Fibroblast of lung (primary cell): ENCODE measurements at places on chromosomes 3 and 15. TPM values are rescaled to one million over a fixed set of nuclear protein-coding genes. Genes with fewer than 3 reads are reported as not detected.

DNA sequence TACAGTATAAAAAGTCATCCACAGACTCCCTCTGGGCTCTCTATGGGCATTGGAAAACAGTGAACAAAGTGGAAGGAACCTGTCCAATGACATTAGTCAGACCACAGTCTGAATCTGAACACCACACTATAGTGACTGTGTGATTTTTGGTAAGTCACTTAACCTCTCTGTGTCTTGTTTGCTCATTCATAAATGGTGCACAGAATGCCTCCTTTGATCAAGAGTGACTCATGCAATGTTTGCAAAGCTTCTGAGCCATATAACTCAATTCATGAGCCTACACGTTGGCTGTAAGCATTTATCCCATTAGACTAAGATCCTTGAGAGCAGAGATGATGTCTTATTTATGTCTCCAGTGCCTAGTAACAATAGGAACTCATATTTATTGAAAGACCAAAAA lies 46.7 kb downstream of the SV2B start:
- DNase-seq = no peak

- DNase-seq = no peak
Measured at GRCh38 chr3:70821602-70822001, 509.2 kb upstream of the MDFIC2 start.

GRCh38 chr15:101000271-101000681 lies 81.1 kb downstream of the LRRK1 start:
- DNase-seq = peak; percentile 69

DNA sequence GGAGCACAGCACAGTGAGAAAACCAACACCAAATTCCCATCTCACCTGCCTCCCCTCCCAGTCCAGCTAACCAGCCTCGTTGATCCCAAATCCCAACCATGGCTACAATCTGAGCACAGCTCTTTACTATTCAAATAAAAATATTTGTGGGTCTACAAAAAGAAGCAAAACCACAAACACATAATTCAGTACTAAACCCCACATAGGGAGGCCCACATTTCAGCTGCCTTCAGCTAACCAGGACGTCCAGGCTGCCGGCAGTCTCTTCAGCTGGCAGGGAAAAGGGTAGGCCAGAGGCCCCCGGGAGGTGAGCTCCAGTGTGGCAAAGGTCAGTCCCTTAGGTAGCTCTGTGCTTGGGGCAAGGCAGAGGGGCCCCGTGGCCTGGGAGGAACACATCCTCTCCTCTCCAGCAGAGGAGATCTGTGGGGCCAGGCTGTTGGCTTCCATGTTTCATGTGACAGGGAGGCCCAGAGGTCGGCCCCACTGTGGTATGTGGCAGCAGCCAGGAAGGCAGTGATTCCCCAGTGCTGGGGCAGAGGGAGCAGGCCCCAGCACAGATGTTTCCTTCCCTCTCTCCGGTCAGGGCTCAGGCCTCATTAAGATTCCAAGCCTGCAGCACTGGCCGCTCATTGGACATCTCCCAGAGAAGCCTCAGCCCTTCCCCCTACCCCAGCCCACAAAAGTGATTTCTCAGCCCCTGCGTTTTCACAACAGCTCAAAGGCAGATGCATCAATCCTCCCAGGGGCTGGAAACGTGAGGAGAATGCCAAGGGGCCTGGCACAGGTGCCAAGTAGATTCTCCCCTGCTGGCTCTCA lies 381.4 kb downstream of the NTRK3 start:
- peak; percentile 35 for DNase-seq

GRCh38 chr15:70301396-70301795 lies 203.7 kb upstream of the TLE3 start:
- no peak for DNase-seq

DNA sequence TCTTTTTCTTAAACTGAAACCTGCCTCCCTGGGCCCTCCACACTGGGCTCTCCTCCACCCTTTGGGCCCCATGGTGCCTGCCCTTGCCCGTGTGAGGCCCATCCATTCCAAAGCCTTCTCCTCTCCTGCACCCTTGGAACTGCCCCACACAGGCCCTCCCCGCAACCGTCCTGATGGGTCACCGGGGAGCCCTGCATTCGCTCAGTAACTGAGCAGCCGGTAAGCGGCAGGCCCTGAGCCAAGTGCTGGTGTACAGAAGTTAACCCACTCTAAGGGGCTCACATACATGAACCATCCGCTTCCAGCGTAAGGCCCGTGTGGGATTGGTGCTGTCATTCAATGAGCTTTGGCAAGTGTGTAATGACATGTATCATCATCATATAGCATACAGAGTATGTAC lies 5.4 kb upstream of the LRRC15 start:
- no peak for DNase-seq

- DNase-seq = no peak
Measured at GRCh38 chr3:185954366-185954723, 16.5 kb upstream of the TRA2B start.

DNA sequence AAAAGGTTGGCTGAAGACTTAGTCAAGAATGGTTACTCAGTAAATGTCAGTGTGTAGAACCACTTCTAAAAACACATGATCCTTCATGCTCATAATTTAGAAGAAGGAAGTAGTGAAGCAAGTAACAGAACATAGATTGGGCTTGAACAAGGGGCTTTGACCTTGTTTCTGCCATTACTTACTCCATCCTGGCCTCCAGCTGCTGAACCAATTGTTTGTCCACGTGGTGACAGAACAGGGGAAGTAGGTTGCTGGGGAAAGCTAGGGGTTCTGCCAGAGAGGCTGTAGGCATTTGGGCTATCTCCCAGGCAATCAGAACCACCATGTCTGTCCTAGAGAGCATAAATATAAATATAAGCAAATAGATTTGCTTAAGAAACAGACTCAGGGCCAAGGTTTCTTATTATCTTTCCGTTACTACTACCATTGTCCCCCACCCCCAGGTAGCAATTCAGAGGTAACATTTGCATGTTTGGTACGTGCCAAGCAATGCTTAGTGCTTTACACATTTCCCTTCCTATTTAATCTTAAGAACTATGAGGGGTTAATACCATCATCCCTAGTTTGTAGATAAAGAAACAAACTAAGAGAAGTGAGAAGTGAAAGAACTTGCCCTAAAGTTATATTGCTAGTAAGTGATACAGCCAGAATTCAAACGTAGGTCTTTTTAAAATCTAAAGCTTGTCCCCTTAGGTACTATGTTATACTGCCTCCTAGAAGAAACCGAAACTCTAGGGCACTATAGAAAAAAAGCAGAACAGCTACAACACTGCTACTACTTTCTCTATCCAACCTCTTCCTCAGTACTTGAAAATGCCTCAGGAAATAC lies 3.0 kb upstream of the SPG11 start:
- DNase-seq = no peak

GRCh38 chr3:156688632-156689452 lies 14.5 kb downstream of the TIPARP start:
- DNase-seq = no peak

DNA sequence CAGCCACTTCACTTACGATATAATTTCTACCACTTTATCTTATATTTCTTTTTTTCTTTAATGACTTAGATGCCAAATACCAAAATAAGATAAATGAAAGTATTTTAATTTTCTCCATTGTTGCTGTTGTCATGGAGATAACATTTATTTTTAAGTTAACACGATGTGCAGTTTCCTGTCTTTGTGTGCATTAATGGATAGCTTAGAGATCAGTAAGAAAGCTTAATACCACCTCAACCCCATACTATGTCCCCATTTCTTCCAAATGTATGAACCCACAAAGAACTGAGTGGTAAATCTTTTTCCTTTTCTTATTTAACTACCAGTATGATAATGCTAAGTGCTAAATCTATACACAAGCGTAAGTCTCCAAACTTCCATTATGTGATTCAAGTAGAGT lies 17.1 kb downstream of the PCNP start:
- DNase-seq = no peak

- no peak for DNase-seq
Measured at GRCh38 chr3:157102098-157102497, 57.8 kb downstream of the CCNL1 start.

GRCh38 chr15:69841113-69841828 lies 256.4 kb downstream of the TLE3 start:
- DNase-seq = no peak

DNA sequence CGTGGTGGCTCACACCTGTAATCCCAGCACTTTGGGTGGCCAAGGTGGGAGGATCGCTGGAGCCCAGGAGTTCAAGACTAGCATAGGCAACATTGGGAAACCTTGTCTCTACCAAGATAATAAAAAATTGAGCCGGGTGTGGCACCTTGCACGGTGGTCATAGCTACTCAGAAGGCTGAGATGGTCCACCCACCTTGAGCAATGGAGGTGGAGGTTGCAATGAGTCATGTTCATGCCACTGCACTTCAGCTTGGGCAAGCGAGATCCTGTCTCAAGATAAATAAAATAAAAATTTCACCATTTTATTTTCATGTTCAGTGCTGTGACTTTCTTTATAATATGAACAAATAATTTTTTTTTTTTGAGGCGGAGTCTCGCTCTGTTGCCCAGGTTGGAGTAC lies 12.5 kb downstream of the MAPK6 start:
- no peak for DNase-seq

DNA sequence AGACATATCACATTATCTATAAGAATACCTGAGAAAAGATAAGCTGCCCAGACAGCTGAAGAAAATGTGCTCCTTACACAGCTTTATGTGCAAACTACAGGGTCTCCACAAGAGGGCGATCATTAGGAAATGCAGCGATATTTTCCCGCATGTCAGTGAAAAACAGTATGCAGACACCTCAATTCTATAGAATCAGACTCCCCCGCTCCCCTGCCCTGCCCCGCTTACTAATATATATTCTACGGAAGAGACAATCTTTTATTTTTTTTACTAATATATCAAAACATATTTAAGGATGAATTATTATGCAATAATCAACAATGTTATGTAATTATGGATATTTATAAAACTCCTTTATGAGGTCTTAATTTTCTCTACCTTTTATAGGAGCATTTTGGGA lies 681.3 kb downstream of the ROBO1 start:
- peak; percentile 44 for DNase-seq

- peak; percentile 35 for DNase-seq
Measured at GRCh38 chr15:75067123-75067830, 43.9 kb downstream of the PPCDC start.

DNA sequence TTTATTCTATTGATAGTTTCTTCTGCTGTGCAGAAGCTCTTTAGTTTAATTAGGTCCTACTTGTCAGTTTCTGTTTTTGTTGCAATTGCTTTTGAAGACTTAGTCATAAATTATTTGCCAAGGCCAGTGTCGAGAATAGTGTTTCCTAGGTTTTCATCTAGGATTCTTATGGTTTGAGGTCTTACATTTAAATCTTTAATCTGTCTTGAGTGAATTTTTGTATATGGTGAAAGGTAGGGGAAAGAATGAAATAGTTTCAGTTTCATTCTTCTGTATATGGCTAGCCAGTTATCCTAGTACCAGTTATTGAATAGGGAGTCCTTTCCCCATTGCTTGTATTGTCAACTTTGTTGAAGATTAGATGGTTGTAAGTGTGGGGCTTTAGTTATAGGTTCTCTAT lies 10.6 kb upstream of the GCSAM start:
- DNase-seq = no peak

- DNase-seq = no peak
Measured at GRCh38 chr3:139670196-139670595, 7.6 kb downstream of the NMNAT3 start.

DNA sequence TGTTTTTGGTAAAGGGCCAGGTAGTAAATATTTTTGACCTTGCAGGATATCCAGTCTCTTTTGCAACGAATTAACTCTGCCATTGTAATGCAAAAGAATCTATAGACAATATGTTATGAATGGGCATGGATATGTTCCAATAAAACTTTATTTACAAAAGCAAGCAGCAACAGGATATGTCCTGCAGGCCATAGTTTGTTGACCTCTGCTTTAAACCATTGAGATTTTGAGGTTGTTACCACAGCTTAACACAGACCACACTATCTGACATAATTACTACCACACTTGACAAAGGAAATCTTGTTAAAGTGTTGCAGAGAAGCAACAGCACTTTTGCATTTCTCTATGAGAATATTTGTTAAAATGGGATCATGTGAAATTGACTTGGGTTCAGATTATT lies 349.3 kb downstream of the ERC2 start:
- DNase-seq = no peak

DNA sequence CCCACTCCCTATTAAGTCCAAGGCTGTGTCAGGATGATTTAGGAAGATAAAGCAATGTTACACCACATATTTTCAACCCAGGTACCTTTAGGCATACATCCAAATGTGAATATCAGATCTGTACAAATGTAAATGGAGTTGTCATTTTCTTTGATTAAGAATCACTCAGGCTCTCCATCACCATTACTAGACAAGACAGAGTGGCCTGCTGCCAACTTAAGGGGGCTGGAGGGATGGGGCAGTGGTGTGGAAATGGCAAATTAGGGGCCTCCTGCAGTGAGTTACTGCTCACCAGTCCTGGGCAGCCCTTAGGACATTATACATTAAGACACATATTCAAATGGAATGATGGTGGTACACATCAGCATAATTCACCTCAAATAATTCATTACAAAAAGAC lies 211.0 kb downstream of the TNIK start:
- no peak for DNase-seq

- no peak for DNase-seq
Measured at GRCh38 chr15:42082823-42083604, 11.3 kb downstream of the PLA2G4D start.

- no peak for DNase-seq
Measured at GRCh38 chr3:112498914-112499711, at the start of gene BTLA. Gene BTLA (minus strand): TSS chr3:112499472. CDS start chr3:112499358, 114 bp downstream.

DNA sequence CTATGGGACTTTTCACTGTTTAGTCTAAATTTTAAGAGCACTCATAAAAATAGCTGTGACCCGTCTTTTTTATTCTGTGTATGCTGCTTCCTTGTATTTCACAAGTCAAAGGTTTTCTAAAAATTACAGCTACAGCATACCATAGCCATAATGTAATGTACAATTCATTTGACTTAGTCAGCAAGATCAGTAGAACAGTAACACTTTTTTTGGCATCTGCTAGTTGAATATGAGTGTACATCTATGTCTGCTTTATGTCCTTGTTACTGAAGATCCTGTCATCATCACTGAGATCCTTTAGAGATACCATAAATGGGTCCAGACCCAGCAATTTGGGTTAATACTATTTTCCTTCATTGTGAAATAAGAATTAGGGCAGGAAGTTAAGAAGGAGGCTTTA lies 42.2 kb downstream of the CMSS1 start:
- peak; percentile 97 for DNase-seq

Gene MCF2L2
- polyA plus RNA-seq = 0.05 and 0.08 TPM in 2 replicates

Gene XCR1
- polyA plus RNA-seq = 0.01 and 0.02 TPM in 2 replicates

Gene SRGAP3
- polyA plus RNA-seq = 0.92 and 1.4 TPM in 2 replicates

Gene CLDN18
- polyA plus RNA-seq = not detected in 2 replicates

Gene GOLGA8G
- polyA plus RNA-seq = not detected in 2 replicates

Gene UBAP1L
- polyA plus RNA-seq = 0.18 and 0.33 TPM in 2 replicates

Gene SLC9C1
- not detected in 2 replicates for polyA plus RNA-seq

Gene BNIP2
- 83.4 and 93.2 TPM in 2 replicates for polyA plus RNA-seq
